ENCODE measurements at places on chromosomes 4 and X.

- DNase-seq, result no peak
Measured at GRCh38 chrX:151100799-151101198, 75.6 kb upstream of the GPR50 start.

DNA sequence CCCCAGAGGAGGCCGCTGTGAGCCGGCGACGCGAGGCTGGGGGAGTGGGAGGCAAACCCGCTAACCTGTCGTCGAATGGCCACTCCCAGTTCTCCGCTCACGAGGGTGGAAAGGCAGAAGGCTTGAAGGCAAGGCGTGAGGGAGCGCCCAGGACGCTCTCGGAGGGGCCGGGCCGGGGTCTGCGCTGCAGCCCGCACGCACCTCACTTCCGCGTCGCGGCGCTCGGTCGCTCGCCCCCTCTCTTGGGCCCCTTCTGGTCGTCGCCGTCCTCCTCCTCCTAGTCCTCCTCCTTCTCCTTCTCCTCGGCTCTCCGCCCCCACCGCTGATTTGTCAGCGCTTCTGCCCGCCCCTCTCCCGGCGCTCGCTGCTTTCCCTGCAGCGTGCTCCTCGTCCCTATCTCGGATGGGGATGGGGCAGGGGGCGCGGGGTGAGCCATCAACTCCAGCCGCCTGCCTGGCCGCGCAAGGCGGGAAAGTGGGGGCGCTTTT is at the start of gene SNCA:
TSS of gene SNCA (minus strand) at position 265 of the 488 bp plus-strand sequence. CDS start 1,494 bp downstream, outside the sequence.
- peak; percentile 67 for DNase-seq

- no peak for DNase-seq
Measured at GRCh38 chr4:120431180-120431579, 364.5 kb upstream of the MAD2L1 start.

- DNase-seq, result no peak
Measured at GRCh38 chrX:65652098-65652497, 15.4 kb upstream of the MSN start.

- no peak for DNase-seq
Measured at GRCh38 chr4:54728368-54728767, 70.6 kb downstream of the KIT start.

- no peak for DNase-seq
Measured at GRCh38 chrX:24117258-24117657, 32.3 kb upstream of the ZFX start.

- DNase-seq, result no peak
Measured at GRCh38 chrX:84715315-84715714, 213.1 kb upstream of the HDX start.

DNA sequence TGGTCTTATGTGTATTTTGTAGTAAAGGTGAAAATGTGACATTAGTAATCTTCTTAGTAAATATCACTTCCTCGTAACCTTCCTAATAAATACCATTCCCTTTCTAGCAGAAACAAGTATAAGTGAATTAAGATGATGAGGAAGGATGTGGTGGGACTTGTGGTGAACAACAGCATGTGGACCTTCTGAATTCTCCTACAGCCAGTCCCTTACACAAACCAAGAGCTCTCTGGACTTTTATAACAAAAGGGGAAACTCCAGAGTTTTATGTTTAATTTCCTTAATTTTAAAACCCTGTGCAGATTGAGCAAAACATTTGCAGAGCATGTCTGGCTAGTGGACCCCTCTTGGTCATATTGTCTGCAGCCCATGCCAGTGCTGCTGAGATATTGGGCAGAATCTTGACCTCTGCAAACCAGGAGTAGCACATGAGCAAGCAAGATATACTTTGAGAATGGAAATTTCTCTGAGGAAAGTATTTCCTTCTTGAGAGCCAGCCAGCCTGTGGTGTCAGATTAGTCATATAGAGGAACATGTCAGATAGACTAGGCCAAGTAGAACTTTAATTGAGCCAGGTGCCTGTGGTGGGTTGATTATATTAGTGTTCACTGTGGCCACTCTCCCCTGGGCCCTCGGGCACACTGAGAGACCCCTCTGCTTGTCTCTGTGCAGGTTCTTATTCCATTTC is 328.2 kb downstream of the DKK2 start:
- DNase-seq, result no peak

- no peak for DNase-seq
Measured at GRCh38 chrX:107442914-107443527, 6.4 kb upstream of the FRMPD3 start.

GRCh38 chrX:109843963-109844751 is 111.1 kb upstream of the ACSL4 start:
- no peak for DNase-seq

- no peak for DNase-seq
Measured at GRCh38 chr4:6557856-6558255, 17.1 kb upstream of the MAN2B2 start.

DNA sequence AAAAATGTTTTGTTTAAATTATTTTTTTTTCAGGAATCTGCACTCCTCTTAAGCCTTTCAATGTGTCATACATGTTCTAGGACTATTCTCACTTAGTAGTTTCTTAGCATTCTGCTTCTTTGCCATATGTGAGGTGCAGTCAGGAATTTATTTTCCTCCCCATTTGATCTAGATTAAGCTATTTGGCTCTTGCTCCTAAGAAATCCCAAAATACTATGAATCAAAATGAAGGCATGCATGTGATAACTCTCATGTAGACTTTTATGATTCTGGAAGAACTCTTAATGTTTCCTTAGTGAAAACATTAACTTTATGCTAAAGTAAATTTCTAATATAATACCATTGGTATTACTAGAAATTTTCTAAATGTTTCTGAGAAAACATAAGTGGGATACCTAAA is 664.5 kb downstream of the RAPGEF2 start:
- DNase-seq, result no peak

GRCh38 chr4:163091685-163092034 is 75.0 kb downstream of the NAF1 start:
- no peak for DNase-seq

- DNase-seq, result no peak
Measured at GRCh38 chrX:132033166-132033565, 10.1 kb downstream of the STK26 start.

- DNase-seq, result no peak
Measured at GRCh38 chr4:7867701-7868435, 71.8 kb downstream of the AFAP1 start.

GRCh38 chrX:107742700-107743191 is 32.8 kb downstream of the TSC22D3 start:
- no peak for DNase-seq

GRCh38 chr4:182862141-182862875 is 54.9 kb downstream of the DCTD start:
- no peak for DNase-seq

DNA sequence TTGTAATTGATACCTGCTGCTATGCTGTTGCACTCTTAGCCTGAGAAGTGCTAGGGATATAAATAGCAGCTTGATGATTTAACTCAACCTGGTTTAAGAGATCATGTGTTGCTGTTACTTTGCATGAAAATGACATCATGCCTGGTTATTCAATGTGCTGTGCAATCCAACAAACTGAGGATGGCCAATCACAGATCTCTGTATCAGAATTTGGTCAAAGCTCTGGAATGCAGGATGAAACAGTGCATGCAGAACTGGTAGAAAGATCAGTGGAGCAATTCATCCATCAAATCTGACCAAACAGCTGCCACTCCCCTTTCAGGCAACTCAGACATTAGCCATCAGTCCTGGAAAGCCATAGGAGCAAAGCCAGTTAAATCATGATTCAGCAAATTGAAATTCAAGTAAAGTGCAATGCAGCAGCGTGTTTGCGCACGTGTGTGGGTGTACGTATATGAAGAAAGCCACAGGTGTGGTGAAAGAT is 160.3 kb upstream of the RASGEF1B start:
- DNase-seq, result no peak

DNA sequence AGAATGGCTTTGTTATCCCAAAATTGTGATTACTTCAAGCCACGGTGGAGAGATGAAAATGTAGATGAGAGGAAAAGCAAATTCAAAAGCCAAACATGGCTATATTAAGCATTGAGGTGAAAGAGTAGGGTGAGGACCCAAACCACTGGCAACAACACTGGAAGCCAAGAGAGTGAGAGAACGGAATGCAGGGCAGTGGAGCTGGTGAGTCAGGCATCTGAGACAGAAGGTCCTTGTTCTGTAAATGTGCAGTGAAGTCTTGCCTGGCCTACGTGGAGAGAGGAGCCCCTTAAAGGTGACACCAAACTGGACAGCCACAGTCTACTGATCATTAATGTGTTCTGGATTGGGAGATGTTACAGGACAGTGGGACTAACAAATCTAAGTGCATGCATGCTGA is 22.8 kb upstream of the SEC24B start:
- peak; percentile 85 for DNase-seq

DNA sequence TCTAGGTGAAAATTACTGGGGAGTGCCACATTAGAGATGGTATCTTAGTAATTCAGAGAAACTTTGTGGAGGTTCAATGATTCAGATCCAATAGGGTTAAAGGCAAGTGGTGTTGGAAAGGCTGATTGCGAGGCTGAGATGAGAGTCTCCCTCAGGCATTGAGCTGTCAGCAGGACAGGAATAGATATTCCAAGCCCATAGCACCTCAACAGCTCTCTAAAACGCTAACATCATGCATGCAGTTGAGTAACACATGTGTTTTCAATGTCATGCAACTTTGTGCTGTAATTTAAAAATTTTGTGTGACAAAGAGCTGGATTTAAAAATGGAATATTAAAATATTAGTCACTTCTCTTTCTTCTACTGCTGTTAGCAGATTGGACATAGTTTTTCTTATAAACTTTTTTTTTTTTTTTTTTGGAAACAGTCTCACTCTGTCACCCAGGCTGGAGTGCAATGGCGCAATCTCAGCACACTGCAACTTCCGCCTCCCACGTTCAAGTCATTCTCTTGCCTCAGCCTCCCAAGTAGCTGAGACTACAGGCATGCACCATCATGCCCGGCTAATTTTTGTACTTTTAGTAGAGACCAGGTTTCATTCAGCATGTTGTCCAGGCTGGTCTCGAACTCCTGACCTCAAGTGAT is 173.5 kb upstream of the C1QTNF7 start:
- no peak for DNase-seq

GRCh38 chr4:38190717-38191178 is 230.6 kb downstream of the PTTG2 start:
- DNase-seq, result peak; percentile 71

- DNase-seq, result no peak
Measured at GRCh38 chrX:44875185-44875489, 2.1 kb downstream of the KDM6A start.

- DNase-seq, result peak; percentile 56
Measured at GRCh38 chrX:13647709-13648212, 5.2 kb upstream of the TCEANC start.

DNA sequence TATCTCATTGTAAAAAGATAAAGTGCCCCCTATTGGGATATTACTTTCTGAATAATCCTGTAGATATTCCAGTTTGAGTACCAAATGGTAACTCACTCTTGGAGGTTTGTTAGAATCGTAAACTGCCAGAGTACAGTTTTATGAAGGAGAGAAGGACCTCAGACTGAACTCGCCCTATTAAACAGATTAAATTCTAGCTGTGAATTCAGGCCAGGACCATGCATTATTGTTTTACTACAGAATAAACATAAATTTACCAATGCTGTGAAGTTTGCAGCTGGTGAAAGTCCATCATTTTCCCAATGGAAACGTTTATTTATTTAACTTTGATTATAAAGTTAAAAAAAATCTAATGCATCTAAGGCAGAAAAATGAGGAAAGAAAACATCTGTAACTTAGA is 20.2 kb upstream of the PRDM5 start:
- no peak for DNase-seq

DNA sequence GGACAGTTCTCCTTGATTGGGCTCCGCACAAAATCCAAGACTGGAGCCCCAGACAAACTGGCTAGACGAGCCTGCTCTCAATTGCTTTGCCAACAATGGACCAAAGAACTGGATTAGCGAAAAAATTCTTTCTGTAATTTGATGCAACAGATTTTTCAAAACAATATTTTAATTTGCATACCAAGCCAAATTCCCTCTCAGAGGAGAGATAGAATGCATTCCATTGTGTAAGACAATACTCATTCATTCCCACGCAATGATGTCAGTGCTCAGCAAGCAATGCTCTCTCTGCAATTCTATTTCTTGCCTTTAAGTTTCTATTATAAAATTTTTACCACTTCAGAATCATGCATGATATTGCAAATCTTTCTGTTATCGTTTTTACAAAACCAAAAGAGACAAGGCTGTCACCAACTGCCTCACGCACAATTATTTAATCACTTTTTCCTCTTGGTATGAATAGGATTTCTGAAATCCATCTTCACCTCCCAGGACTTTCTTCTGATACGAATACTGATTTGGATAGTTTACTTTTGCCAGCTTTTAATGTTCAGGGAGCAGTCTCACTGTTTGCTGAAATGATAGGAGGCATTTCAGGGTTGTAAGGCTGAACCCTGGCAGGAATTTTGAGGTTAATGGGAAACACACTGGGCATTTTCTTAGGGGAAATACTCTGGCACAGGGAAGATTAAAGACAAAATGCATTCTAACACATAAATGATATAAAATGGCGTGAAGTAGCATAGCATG is 46.1 kb upstream of the HCCS start:
- DNase-seq, result peak; percentile 25

GRCh38 chr4:53055274-53055673 is 193.2 kb downstream of the RASL11B start:
- DNase-seq, result peak; percentile 18

DNA sequence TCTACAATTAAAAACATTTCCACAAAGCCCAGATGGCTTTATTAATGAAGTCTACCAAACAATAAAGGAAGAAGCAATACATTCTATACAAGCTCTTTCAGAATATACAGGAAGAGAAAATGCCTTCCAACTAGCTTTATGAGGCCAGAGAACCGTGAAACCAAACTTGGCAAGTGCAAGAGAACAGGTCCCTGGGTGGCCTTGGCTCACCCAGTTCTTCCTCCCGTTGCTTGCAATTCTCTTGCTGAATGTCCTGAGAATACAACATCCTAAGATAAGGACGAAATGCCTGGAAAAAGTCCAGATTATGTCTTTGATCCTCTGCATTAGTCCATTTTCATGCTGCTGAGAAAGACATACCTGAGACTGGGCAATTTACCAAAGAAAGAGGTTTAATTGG is 204.9 kb downstream of the MAD2L1 start:
- no peak for DNase-seq
